ENCODE measurements at places on chromosomes 13 and 19.

DNA sequence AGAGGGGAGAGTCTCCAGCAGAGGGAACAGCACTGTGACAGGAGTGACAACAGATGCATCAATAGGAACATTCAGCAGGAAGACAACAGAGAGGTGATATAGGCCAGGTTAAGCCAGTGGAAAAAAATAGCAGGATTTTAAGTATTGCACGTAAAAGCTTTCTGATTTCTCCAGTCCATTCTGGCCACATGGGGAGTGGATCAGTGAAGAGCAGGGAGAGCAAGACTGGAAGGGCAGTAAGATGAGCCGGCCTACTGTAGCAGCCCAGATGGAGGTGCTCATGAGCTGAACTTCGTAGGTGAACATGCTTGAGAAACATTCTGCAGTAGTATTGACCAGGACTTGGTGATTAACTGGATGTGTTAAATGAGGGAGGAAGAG is 1.7 kb downstream of the UTP14C start:
- no peak for DNase-seq

DNA sequence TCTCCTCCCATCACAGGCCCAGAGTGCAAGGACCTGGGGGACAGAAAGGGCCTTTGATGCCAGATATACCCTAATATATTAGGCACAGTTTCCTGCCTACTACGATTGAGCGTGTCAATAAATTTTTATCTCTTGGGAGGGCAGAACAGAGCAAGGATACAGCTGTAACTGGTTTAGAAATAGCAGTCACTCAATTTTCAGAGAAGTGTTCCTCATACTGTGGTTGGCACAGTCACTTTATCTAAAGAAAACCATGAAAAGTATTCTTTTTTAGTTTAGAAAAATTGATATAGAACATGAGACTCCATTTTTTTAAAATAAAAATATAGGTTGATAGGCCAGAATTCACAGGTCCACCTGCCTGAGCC is 460 bp upstream of the ZNF155 start:
- no peak for DNase-seq

GRCh38 chr13:55816976-55817601 is 1323.6 kb upstream of the PRR20A start:
- DNase-seq, result no peak

GRCh38 chr19:35754370-35755130 is 2.3 kb downstream of the HSPB6 start:
- DNase-seq, result no peak

GRCh38 chr13:41312176-41312500 is 1.1 kb downstream of the NAA16 start:
- peak; percentile 40 for DNase-seq

- no peak for DNase-seq
Observed at GRCh38 chr13:89401264-89401675, 1730.1 kb downstream of the SLITRK5 start.

DNA sequence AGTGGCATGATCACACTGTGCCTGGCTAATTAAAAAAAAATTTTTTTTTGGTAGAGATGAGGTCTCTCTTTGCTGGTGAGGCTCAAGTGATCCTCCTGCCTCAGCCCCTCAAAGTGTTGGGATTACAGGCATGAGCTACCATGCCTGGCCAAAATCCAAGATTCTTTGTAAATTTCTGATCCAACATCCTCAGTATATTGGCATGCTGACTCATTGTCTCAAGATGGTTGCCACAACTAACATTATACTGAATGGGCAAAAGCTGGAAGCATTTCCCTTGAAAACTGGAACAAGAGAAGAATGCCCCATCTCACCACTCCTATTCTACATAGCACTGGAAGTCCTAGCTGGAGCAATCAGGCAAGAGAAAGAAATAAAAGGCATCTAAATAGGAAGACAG is 100.0 kb downstream of the KLF5 start:
- DNase-seq, result peak; percentile 40

DNA sequence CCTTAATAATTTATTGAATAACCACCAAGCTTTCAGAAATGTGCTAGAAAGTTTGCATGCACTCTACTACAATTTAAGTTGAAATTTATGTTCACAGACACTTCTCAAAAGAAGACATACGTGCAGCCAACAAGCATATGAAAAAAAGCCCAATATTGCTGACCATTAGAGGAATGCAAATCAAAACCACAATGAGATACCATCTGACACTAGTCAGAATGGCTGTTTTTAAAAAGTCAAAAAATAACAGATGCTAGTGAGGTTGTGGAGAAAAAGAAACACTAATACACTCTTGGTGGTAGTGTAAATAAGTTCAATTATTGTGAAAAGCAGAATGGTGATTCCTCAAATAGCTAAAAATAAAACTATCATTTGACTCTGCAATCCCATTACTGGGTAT is 308.8 kb upstream of the PCDH9 start:
- DNase-seq, result no peak

- DNase-seq, result no peak
Observed at GRCh38 chr19:1412323-1412923, 5.0 kb downstream of the DAZAP1 start.

DNA sequence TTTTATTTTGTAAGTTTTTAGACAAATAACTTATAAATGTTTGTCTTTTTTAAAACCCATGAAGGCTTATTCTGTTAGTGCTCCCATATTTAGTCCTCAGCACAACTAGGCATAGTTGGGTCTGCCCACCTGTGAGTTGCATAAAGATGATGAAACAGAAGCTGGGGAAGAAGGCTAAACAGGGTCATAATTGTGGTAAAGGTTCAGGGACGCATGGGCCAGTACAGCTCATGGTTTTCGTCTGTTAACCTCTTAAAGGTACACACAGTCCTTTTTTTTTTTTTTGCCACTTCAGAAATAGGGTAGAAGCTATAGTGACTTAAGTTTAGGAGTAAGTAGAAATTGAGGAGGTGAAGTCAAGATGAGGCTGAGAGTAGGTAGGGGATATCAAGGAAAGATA is 58.3 kb downstream of the TM9SF2 start:
- no peak for DNase-seq

- DNase-seq, result no peak
Observed at GRCh38 chr19:55962186-55962585, 14.6 kb downstream of the NLRP8 start.

- no peak for DNase-seq
Observed at GRCh38 chr19:30338878-30339623, 33.1 kb upstream of the ZNF536 start.

DNA sequence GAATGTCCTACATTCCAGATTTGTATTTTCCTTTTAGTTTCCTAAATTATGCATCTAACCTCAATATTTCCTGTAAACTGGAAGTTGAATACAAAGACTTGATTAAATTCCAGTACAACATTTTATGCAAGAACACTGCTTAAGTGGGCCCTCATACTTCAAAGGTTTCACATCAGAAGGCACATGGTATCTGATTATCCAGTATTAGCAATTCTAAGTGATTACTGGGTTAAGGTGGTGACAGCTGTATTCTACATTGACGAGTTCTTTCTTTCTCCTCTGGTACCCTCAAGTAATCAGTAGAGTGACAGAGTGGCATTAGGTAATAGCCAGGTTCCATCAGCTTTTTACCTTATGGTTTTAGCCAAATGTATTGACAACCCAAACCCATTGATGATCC is 18.3 kb downstream of the BIVM start:
- no peak for DNase-seq

DNA sequence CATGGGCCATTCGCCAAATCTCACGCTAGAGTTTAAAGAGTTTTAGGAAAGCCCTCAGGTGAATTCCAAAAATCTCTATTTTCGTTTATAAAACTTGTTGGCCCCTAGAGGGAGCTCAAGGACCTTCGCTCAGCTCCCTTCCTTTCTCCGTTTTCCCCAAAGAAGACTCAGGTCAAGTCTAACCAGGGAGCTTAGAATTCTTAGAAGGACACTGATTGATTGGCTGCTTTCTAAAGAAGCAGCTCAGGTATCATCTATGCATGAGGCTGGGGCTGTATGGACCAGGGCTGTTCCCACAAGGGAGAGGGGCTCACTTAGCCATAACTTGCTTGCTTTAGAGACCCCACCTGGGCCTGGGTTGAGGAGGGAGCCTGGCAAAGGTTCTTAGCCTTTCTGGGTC is 20.5 kb downstream of the DZIP1 start:
- DNase-seq, result peak; percentile 45

- no peak for DNase-seq
Observed at GRCh38 chr19:32859591-32859990, 10.0 kb downstream of the SLC7A9 start.

GRCh38 chr19:17090583-17090982 is 15.0 kb downstream of the MYO9B start:
- DNase-seq, result peak; percentile 63

GRCh38 chr13:83470133-83470797 is 412.0 kb downstream of the SLITRK1 start:
- no peak for DNase-seq

DNA sequence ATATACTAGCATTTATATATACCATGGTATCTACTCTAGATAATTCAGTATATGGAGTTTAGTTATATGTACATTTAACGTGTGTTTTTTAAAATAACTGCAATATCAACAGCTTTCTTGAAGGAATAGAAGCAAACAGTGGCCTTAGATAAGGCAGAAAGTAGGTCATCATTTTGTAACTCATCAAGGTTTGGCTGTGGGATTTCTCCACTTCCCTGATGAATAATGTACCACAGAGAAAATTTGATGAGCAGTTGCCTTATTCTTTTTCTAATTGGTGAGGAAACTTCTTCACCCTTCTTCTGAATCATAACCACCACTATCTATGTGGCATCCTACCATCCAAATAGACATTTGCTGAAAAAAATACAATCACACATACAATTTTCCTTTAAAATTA is 590.2 kb upstream of the SPRY2 start:
- DNase-seq, result no peak

DNA sequence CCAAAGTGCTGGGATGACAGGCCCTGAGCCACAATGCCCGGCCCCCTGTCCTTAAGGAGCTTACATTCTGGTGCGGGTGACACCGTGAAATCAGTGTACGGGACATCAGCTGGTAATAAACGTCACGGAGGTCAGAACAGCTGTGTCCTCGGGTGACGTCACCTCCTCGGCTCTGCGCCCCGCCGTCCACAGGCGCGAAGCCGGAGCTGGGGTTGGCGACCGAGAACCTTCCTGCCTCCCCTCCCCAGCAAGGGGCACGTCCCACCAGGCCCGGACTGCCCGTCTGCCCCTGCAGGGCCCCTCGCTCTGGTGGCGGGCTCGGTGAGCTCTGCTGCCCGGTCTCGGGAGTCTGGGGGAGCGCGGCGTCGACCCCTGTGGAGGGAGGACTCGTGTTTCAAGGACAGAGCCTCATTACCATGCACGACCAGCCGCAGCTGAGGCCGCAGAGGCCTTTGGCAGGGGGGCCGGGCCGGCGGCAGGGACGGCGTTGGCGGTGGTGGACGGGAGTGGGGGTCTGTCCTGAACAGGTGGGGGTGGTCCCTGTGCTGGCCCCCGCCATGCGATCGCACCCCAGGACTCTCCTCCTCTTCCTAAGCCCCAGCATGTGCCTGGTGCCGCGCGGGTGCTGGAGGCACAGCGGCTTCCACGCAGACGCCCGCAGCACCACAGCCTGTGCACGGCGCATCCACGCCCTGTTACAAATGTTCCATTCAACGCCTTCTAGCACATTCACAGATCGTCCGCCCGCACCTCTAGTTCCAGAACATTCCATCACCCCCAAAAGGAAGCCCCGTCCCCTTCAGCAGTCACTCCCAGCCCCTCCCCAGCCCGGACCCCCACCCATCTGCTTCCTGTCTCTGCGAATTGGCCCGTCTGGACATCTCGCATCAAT is 5.4 kb downstream of the LINGO3 start:
- no peak for DNase-seq

DNA sequence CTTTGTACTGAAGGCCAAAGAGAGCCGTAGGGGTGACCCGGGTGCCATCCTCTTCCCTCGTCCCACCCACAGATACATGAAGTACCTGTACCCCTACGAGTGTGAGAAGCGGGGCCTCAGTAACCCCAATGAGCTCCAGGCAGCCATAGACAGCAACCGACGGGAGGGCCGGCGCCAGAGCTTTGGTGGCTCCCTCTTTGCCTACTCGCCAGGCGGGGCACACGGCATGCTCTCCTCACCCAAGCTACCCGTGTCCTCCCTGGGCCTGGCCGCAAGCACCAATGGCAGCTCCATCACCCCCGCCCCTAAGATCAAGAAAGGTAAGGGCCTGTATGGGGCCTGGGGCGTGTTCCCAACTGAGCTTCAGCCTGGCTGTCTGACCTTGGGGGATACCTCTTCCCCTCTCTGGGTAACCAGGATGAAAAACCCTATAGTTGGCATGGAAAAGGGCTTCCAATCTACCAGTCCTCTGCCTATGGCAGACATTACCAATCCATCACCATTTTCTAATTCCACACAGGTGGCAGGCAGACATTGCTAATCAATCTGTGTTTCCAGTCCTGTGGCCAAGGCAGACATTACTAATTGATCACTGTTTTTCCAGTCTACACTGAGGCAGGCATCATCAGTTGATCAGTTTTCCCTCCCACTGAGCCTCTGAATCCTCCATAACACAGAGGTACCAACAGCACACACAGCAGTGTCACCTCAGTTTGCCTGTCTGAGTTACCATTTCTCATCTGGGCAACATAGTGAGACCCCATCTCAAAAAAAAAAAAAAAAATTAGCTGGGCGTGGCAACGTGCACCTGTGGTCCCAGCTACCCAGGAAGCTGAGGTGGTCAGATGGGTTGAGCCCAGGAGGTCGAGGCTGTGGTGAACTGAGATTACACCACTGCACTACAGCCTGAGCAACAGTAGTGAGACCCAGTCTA is 19.1 kb upstream of the WDR18 start:
- no peak for DNase-seq

DNA sequence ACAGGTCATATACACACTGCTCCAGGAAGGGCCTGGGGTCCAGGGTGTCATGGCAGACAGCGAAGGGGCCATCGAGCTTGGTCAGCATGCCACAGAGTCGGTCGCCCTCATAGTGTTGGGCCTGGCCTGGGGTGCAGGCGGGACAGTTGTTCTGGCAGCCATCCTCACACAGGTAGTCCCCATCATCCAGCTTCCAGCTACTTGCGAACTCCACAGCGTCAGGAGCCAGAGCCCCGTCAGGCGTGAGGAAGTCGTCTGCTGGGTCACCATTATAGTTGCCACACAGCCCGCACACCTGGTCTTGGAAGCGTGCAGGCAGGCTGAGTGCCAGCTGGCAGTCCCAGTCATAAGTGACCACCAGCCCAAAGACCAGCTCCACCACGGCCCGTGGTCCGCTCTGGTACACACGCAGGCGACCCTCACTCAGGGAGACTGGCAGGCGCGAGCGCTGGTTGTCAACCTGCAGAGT is 16.2 kb downstream of the FCGBP start:
- no peak for DNase-seq

- peak; percentile 25 for DNase-seq
Observed at GRCh38 chr13:100694722-100695508, 20.3 kb upstream of the TMTC4 start.

Measured in kidney capillary endothelial cell (primary cell).